ENCODE measurements at places on chromosomes 16 and 17.

- no peak for DNase-seq
These were observed 3.1 kb downstream of the DHRS11 start for GRCh38 chr17:36594626-36595401.

DNA sequence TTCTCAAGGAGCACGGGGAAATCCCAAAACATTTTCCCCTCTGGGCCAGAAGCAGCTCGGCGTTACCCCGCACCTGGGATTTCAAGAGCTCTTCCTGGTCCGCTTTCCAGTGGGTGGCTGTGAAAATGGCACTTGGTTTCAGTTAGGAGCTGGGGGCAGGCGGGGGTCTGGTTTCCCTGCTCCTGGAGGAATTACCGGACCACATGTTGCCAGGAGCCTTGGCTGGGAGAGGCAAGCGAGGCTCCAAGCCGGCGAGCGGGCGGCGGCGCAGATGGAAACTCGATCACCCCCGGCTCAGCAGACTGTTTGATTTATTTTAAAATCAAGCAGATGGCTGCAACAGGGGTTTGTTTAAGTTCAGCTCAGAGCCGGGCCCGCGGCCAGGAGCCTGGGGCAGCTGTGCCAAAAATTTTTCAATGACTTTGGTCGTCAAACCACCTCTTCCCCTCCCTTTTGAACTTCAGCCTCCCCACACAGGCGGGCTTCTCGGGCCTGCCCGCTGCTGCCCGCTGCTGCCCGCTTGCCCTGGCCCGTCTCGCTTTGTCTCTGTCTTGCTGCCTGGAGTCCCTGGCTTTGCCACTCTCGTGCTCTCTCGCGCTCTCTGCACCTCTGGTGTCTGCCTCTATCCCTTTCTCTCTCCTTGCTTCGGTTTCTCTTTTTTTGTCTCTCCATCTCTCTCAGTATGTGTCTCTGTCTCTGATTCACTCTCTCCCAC lies 108.0 kb upstream of the CIBAR2 start:
- peak; percentile 92 for DNase-seq

DNA sequence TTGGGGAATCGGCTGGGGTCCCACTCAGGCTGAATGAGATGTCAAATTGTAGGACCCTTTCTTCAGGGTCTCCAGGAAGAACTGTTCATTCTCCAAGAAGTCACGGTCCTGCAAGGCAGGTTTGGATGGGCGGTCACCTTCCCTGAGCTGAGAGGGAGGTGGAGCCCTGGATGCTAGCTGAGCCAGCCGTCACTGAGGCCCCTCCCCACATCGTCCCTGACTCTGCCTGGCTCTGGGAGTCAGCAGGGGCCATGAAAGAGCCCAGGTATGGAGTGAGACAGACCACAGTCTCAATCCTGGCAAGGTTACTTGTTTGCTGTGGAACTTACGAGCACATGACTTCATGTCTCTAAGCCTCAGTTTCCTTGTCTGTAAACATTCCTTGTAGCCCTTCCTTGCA lies 6.0 kb upstream of the MRPL38 start:
- no peak for DNase-seq

GRCh38 chr17:18379246-18380146 lies 1.9 kb downstream of the EVPLL start:
- no peak for DNase-seq

- DNase-seq = no peak
These were observed 17.5 kb upstream of the DLX4 start for GRCh38 chr17:49951362-49952082.

GRCh38 chr17:74185571-74186185 lies 17.8 kb upstream of the RPL38 start:
- DNase-seq = no peak

DNA sequence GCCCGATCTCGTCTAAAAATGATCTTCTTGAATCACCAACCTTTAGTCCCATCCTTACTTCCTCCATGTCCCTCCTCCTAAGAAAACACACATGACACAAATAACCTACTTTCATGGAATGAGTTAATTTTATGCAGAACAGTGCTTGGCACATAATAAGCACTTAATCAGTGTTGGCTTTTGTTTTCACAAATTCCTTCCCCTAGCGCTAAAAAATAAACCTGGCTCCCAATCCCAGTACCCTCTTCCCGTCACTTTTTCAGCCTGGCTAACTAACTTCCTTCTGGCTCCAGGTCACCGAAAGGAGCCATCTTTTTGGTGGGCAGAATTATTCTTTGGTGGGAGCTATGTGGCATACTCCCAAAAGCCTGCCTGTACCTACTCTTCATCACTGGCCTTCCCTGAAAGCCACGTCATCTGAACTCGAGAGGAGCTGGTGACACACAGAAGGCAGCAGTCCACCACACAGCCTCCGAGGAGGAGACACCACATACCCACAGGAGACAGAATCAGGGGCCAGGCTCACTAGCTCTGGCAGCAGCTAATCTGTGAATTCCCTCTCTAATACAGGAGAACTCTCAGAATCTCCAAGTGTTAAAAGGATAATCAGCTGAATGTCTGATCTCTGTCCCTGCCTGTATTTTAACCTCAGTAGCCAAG lies 114.5 kb downstream of the SMG6 start:
- DNase-seq = no peak

- DNase-seq = no peak
These were observed 69.9 kb upstream of the CNTNAP4 start for GRCh38 chr16:76207270-76207669.

DNA sequence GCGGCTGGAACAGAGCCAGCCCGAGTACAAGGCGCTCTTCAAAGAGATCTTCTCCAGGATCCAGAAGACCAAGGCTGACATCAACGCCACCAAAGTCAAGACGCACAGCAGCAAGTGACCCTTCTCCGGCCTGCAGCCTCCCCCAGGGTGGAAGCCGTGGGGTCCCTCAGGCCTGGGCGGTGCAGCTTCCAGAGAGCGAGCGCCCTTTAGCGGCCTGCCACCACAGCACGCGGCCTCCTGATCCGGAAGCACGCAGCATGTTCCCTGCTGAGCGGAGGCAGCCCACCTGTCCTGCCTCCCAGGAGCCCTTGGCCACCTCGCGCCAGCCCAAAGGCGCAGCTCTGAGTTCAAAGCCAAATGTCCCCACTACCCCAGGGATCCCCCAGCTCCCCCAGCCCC lies 8.5 kb upstream of the MRPL58 start:
- DNase-seq = no peak

DNA sequence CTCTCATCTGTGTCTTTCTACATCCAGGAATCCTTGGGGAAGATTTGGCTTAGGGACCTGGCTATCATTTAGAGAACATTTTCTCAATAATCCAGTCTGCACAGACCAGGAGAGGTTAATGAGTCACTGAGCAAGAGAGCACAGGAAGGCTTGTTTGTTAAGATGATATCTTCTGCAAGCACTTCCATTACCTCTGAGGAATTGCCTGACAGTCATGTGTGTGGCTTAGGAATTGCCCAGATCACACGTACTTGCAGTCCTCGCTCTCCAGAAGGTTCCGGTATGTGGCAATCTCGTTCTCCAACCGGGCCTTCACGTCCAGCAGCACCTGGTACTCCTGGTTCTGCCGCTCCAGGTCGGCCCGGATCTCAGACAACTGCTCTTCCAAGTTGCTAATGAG lies 3.3 kb downstream of the KRT37 start:
- no peak for DNase-seq

DNA sequence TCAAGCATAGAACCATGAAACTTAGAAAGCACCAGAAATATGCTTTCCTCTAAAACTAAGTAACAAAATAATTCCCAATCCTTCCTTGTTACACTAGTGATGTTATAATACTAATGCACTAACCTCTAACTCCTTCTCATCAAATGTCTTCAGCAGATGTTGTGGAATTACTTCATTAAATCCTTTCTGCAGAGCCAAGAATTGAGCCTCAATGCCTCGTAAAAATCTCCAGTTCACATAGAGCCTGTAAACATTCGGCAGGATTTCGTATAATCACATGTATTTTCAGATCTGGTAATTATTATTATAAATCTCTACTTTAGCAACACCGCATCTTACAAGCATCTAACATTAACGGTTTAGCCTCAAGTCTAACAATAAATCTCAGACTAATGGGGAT lies 44.7 kb downstream of the CEP95 start:
- no peak for DNase-seq

- no peak for DNase-seq
These were observed 65.2 kb downstream of the PRMT7 start for GRCh38 chr16:68375801-68376536.

DNA sequence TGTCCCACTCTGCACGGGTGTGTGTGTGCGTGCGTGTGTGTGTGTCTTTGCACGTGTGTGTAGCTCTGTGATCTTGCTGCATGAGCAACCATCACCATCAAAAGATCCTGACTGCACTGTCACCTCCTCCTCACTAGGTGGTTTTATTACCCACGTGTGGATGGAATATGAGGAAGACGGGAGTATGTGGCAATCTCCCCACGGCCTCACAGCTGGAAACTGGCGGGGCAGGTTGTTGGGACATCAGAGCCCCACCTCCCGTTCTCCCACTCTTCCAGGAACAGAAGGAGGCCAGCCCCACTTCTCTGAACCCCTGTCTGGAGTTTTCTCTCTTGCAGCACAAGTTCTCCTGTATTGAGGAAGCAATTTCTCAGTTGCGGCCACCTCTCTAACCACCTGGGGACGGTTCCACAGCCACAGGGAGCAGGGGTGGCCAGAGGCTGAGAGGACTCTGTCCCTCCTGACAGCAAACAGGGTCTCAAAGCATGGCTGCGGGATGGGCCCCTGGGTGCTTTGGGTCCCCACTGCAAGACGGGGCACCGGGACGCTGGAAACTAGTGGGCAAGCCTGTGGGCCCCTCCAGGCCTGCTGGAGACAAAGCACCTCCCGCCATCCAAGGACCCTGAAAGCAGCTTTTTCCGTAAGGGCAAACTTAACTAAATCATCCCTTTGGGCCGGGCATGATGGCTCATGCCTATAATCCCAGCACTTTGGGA lies 27.9 kb upstream of the ATP2C2 start:
- DNase-seq = no peak

- DNase-seq = no peak
These were observed 20.6 kb downstream of the TTYH2 start for GRCh38 chr17:74233937-74234336.

DNA sequence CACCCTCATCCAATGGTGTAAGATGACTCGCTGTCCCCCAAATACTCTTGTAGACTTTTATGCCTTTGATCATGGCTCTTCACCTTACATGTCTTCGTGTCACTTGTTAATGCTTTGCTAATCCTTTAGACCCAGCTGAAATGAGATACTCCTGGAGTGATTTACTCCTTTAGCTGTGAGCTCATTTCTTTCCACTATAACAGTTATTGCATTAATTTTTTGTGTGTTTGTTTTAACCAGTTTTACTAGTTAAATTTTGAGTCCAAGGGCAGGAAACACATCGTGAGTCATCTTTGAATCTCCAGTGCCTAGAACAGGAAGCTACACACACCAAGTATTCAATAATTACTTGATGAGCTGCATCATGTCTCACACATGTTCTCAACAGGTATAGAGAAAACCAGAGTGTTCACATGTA lies 6.5 kb upstream of the CTCF start:
- no peak for DNase-seq

DNA sequence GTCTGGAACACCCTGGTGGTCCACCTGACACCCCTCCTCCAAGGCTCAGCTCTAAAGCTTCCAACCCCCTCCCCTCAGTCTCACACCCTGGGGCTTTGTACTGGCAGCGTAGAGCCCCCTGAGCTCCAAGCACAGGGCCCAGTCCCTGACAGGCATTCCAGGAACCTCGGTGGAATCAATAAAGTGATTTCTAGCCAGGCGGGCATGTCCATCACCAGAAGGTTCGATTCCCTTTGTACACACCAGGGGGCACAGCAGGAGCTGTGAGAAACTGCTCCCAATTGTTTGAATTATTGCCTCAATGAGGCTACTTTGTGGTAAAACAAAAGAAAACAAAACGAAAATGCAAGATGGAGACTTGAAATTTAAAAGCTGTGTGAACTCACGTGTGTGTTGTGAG lies 51.8 kb downstream of the SMPD3 start:
- DNase-seq = no peak

- no peak for DNase-seq
These were observed 1.0 kb downstream of the HOXB8 start for GRCh38 chr17:48613862-48614694.

GRCh38 chr17:68507576-68507975 lies 4.7 kb upstream of the PRKAR1A start:
- no peak for DNase-seq

DNA sequence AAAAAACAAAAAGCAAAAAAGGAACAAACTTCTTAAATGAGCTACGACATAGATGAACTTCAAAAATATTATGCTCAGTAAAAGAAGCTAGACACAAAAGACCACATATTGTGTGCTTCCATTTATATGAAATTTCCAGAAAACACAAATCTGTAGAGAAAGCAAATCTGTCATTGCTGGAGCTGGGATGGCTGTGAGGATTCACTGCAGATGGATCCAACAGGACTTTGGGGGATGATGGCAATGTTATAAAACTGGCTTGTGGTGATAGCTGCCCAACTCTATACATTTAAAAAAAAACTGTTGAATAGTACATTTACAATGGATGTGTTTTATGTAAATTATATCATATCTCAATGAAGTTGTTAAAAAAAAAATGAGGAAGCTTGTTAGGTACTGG lies 52.6 kb upstream of the MAP3K14 start:
- DNase-seq = no peak

DNA sequence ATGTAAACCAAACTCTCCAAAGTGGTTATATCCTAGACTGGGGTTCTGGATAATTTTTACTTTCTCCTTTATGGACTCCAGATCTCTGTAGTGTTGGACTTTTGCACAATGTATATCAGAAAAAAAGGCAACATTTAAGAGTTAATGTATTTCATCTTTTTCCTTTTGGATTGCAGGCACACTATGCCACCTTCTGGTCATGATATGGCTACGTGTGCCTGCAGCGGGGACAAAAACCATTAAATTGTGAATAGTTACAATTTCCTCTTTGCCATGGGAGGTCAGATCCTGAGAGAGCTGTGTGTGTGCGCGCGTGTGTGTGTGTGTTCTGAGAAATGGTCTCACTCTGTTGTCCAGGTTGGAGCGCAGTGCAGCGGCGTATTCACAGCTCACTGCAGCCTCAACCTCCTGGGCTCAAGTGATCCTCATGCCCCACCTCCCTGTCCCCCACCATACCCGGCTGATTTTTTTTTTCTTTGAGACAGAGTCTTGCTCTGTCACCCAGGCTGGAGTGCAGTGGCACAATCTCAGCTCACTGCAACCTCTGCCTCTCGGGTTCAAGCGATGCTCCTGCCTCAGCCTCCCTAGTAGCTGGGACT lies 4.3 kb upstream of the SGF29 start:
- DNase-seq = no peak

DNA sequence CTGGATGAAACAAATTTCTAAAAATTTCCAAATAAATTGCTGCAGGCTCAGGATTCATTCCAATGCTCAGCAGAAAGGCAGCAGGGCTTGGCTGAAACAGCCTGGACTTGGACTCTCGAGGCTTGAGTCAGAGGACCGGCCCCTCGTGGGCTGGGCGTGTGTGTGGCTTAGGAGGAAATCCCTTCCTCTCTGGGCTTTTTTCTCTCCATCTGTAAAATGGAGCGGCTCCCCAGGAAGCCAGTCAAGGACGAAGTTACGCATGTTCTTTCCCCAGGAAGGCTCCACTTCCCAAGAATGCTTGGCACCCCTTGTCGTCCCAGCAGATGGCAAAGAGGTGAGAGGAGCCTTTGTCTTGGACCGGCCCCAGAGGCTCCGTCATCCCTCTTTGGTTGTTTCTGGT lies 13.5 kb downstream of the SLC46A1 start:
- DNase-seq = no peak
